ENCODE measurements at places on chromosomes 1 and 21. TPM values are rescaled to one million over a fixed set of nuclear protein-coding genes. Genes with fewer than 3 reads are reported as not detected.

The CLDN8 gene
- total RNA-seq: not detected

The OR2L3 gene
- total RNA-seq: not detected

The KRTAP12-2 gene
- total RNA-seq: not detected

The AMY1C gene
- total RNA-seq: not detected

The WNT3A gene
- not detected for total RNA-seq

The SLC44A5 gene
- total RNA-seq: 0.38 TPM

The NPL gene
- 2.1 TPM for total RNA-seq

The MFSD2A gene
- 5.4 TPM for total RNA-seq

The GJA5 gene
- 3.7 TPM for total RNA-seq
